NCI-H1092 (cell line): ENCODE measurements at places on chromosomes 12 and 14.

GRCh38 chr12:4275870-4276301 lies 2.3 kb downstream of the CCND2 start:
- DNase-seq = no peak

- DNase-seq = no peak
These were observed 265.7 kb downstream of the BCL11B start for GRCh38 chr14:99006276-99006675.

- peak; percentile 27 for DNase-seq
These were observed 976 bp downstream of the PEX5 start for GRCh38 chr12:7190268-7191055.

DNA sequence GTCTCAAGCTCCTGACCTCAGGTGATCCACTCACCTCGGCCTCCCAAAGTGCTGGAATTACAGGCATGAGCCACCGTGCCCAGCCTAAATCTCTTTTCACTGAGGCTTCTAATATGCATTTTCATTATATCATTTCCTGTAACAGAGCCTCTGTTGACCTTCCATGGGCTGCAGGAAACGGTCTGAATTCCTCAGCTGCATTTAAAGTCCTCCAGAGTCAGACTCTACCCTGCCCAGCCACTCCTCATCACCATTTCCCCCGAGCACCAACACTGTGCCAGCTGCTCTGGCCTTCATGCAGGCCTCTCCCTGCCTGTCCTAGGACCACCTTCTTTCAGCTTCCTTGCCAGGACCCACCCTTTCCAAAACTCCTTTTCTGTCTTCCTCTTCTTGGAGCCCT lies 9.8 kb upstream of the NFKBIA start:
- DNase-seq = no peak

DNA sequence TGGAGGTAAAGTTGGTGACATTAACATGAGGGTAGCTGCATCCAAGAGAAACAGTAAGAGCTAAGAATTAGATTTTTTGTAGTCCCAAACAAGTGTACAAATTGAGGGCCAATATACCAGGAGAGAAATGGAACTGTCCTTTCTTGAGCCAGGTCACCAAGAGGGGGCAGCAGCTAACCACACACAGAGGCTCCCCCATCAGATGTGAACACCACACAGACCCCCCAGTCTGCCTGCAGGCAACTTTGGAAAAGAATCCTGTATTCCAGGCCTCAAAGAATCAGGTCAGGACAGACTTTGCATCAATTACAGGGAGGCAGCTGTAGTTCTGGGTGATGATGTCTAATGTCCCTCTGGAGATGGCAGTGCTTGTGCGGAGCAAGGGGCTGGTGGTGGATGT lies 77.9 kb downstream of the SPTB start:
- DNase-seq = no peak

DNA sequence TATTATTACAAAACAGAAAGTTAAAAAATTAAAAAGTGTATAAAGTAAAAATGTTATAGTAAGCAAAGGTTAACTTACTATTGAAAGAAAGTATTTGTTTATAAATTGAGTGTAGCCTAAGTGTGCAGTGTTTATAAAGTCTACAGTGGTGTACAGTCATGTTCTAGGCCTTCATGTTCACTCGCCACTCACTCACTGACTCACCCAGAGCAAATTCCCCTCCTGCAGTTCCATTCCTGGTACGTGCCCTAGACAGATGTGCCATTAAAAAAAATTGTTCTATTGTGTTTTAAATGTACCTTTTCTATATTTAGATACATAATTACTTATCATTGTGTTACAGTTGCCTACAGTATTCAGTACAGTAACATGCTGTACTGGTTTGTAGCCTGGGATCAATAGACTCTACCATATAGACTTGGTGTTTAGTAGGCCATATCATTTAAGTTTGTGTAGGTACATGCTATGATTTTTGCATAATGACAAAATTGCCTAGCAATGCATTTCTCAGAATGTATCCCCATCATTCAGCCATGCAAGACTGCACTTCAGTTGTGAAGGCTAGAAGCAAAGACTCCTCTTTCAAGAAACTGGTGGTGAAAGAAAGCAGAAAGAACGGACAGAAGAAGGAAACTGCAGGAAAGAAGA lies 100.6 kb downstream of the DACT1 start:
- no peak for DNase-seq

- no peak for DNase-seq
These were observed 6.1 kb downstream of the KRT3 start for GRCh38 chr12:52789637-52790426.

DNA sequence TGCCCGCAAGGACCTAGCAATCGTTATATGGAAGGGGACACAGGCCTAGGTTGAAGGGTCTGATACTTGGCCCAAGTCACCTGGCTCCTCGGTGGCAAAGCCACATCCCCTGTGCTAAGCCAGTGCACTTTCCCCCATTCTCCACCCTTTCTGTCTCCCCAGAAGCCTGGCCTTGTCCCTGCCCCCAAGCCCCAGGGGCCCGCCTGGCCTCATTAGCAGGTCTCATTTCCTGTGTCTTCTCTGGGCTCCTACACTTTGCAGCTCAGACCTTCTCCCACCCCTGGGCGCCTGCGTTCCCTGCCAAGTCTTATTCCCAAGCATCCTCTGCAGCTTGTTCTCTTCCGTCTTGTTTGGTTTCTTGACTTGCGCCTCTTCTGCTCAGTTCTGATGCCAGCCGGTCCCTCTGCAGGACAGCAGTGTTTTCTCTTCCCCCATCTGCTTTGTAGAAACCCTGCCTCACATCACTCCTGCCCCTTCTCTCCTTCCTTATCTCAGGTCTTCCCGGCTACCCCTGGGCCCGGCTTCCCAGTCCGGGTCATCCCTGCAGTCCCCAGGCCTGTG lies 66.7 kb downstream of the SLC24A4 start:
- DNase-seq = no peak

DNA sequence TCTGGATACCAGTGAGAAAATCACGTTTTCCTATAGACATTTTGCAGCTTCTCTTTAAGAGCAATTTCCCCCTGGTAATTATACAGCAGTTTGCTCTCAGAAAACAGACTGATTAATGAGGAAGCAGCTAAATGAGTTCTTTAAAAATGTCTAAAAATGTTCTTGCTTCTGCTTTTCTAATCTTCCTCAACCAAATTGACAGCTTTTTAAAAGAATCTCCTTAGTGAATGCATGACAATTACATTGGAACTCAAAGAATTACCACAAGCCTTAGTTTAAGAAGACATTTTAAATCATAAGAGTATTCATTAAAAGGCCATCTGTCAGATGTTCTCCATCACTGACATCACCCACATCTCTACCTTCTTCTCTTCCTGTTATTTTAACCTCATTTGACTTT lies 135.8 kb upstream of the PLXNC1 start:
- DNase-seq = no peak

DNA sequence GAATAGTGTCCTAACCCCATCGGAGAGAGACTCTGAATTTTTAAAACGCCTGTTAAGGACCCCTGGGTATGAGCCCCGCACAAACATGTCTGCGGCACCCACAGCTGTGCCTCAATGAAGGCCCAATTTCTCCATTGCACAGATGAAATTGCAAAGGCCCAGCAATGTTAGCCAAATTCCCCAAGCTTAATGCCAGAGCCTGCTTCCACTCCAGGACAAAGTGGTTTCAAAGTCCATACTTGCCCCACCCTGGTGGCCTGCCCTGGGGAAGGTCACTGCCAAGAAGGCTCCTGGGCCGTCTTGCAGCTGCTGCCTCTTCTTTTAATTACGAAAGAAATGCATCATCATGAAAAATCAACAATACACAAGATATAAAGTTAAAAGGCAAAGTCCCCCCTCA lies 1179.7 kb downstream of the VRK1 start:
- no peak for DNase-seq

GRCh38 chr12:24400533-24400932 lies 451.1 kb upstream of the SOX5 start:
- DNase-seq = no peak

DNA sequence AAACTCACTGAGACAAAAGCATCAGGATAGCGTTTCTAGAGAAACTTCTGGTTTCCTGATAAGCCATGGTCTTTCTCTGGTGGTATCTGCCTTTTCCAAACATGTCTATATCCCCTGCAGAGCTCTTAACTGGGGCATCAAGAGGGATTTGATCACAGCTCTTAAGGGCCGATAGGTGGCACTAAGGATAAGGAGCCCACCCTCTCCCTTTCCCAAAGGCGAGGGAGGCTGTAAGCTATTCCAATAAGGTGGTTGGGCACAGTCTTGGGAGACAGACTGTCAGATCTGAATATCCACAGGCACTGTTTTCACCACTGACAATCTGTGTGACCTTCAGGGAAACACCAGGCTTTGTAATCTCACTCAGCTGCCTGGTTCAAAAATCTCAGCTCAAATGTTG lies 206.0 kb downstream of the ADGRD1 start:
- DNase-seq = no peak

GRCh38 chr14:34460841-34461240 lies 1.2 kb downstream of the SPTSSA start:
- no peak for DNase-seq
